ENCODE measurements at places on chromosomes 7 and 10.
A peak's percentile ranks its signal among the peaks of the same experiment; 100 is the strongest.

GRCh38 chr7:44240983-44241510 is 40.3 kb downstream of the YKT6 start:
- peak; percentile 53 for DNase-seq

GRCh38 chr7:127189074-127189473 is 63.7 kb downstream of the GRM8 start:
- no peak for DNase-seq

GRCh38 chr10:97531401-97531986 is 32.8 kb downstream of the UBTD1 start:
- DNase-seq = no peak

DNA sequence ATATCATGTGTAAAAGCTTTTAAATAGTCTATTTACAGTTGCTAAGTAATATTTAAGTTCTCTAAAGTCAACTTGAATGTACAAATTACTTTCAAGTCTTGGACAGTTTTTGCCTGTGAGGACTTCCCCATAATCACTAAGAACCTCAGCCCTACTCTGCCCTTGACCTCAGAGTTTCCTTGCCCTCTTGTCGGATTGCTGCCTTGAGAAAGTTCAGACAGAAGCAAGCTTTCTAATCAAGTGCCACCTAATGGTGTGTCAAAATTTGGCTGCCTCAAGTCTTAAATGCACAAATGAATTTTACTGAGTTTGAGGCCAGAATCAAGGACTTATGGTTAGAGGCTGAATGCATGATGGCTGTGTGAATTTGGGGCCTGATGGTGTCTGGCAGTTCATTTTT is 88.3 kb upstream of the KAT6B start:
- DNase-seq = no peak

DNA sequence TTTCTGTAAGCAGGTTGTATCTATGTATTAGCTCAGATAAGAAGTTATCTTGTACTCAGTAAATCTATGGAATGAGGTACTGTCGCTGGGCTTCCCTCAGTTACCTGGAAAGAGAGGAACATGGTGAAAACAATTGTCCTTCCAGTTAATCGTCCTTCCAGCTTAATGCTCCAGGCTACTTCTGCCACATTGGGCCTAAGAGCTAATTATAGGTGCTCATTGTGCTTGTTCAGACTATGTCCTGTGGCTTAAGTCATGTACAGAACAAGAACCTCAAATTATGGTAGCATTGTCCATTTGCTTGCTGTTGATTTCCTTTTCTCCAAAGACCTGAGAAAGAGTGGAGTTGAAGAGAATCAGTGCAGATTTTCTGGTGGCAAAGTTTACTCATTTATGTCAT is 86.1 kb upstream of the MBL2 start:
- DNase-seq = no peak

GRCh38 chr10:50600831-50601477 is 22.8 kb downstream of the SGMS1 start:
- no peak for DNase-seq

GRCh38 chr7:74103219-74103772 is 19.7 kb downstream of the LIMK1 start:
- DNase-seq = no peak

DNA sequence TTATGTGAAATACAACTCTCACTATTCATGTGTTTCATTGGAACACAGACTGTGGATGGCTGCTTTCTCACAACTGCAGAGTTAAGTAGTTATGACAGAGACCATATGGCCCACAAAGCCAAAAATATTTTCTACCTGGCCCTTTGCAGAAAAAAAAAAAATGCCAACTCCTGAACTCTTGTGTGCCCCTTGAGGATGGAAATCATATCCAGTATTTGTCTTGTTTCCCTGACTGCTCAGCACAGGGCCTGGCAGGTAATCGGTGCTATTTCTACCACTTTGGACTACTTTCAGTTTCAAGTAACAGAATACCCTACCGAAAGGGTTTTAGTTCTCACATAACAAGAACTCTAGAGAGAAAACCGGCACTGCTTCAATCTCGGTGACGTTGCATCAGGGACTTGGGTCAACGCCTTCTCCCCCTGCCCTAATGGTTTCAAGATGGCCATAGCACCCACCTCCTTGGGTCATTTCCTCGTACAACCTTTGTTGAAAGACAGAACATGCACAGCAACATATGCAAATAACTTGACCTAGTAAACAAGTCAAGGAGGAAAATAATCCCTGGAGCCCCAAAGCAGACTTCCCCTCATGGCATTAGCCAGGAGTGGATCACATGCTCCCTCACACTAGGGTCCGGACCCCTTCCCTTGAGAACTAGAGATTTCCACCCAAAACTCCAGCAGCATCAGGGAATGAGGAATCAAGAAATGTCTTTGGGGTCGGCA is 11.8 kb upstream of the GPNMB start:
- DNase-seq = no peak

DNA sequence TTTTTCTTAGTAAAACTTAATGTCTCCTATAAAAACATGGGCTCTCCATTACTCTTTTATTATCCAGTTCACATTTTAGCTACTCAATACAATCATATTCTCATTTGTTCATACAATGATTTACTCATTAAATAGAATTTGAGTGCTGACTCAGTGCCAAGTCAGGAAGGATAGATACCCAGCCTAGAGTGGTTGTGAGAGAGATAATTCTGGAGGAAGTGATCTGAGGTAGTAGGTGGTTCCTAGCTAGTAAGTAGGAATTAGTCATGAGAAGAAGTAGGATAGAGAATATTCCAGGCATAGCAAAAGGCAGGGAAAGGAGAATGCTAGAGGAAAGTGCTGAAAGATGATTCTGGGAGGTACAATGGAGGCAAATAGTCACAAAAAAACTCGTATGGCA is 133.5 kb upstream of the MBL2 start:
- DNase-seq = no peak
